ENCODE measurements at places on chromosomes 12 and 14.
A peak's percentile ranks its signal among the peaks of the same experiment; 100 is the strongest.

DNA sequence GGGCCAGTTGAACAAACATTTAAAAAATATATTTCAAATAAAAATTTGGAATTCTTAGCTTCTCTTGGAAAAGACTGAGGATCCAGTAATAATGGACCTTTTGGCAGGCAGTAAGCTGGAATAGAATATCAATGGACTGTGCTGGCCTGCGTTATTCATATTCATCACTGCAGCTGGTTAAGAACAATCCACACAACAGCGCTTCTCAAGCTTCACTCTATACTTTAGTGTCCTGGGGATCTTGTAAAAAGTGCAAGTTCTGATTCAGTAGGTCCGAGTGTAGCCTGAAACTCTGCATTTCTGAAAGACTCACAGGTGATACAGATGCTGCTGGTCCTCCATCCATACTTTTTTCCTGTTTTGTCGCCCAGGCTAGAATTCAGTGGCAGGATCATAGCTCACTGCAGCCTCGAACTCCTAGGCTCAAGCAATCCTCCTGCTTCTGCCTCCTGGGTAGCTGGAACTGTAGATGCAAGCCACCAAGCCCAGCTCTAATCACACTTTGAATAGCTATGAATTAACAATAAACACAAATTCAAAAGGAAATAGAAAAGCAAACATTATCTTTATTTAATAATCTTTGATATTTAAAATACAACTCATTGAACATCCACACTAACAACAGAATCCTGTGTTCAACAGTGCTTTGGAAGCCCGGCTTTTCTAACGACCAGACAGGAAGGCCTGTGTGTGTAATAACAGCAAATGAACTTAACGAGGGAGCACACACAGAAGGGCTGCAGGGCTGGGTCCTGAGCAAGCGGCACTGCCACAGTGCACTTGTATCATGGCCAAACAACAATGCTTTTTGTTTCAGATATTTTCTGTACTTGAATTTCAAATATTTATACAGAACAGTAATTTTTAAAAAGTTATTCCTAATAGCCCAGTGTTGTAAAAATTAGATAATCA is 18.4 kb upstream of the TRIP11 start:
- DNase-seq: no peak

GRCh38 chr12:64385019-64385418 is 5.5 kb downstream of the C12orf56 start:
- peak; percentile 14 for DNase-seq

GRCh38 chr14:61475316-61475715 is 153.9 kb downstream of the PRKCH start:
- DNase-seq: peak; percentile 15

DNA sequence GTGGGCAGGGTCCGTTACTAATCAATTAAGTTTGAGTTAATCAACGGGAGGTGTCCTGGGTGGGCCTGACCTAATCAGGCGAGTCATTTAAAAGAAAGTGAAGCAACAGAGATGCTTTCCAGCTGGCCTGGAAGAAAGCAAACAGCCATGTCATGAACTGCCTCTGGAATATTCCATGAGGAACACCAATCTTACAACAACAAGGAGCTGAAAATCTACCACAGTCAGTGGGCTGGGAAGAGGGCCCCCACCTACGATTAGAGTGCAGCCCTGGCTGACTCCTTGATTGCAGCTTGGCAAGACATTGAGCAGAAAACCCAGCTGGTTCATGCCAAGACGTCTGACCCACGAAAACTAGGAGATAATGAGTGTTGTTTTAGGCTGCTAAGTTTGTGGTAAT is 56.2 kb downstream of the SSPN start:
- no peak for DNase-seq

DNA sequence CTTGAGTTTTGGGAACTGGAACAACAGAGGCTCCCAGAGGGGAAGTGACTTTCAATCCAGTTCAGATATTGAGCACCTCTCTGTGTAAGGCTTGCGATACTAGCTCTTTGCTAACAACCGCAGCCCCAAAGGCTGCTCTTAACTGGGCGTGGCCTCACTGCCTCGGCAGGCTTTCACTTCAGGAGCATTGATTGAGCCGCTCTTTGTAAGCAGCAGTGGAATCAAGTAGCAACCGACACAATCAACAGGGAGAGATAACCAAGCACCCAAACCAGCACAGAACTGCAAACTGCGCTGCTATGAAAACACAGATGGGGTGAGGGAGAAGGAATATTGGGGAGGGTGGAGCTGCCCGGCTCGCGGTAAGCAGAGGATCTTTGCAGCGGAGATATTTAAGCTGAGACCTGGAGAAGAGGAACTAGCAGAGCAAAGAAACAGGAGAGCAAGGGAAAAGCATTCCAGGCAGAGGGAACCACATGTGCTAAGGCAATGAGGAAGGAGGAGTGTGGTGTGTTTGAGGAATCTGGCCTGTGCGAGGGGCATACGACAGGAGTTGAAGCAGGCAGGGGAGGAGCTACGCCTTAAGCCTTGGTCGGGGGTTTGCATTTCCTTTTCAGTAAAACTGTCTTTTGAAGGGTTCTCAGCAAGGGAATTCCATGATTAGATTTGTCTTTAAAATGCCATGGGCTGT is 17.3 kb upstream of the YY1 start:
- peak; percentile 82 for DNase-seq
